ENCODE measurements at places on chromosomes 6 and 20. TPM values are rescaled to one million over a fixed set of nuclear protein-coding genes. Genes with fewer than 3 reads are reported as not detected.

COX7A2 gene
- total RNA-seq = 707 TPM

FKBP1C gene
- 0.49 TPM for total RNA-seq

PCNA gene
- total RNA-seq = 182 TPM

GPLD1 gene
- 0.98 TPM for total RNA-seq

Measured in Panc1 (cell line).